ENCODE measurements at places on chromosomes 16 and 17. TPM values are rescaled to one million over a fixed set of nuclear protein-coding genes. Genes with fewer than 3 reads are reported as not detected.

GRCh38 chr17:52648995-52649394 is 490.5 kb upstream of the CA10 start:
- DNase-seq, result no peak

The TRPV3 gene
- polyA plus RNA-seq, result 1.3 TPM

The CD7 gene
- polyA plus RNA-seq, result 1.3 TPM

- no peak for DNase-seq
Measured at GRCh38 chr17:15490634-15491261, 23.3 kb upstream of the CDRT4 start.

The SMPD3 gene
- polyA plus RNA-seq, result 2.8 TPM

The KRT40 gene
- polyA plus RNA-seq, result not detected

DNA sequence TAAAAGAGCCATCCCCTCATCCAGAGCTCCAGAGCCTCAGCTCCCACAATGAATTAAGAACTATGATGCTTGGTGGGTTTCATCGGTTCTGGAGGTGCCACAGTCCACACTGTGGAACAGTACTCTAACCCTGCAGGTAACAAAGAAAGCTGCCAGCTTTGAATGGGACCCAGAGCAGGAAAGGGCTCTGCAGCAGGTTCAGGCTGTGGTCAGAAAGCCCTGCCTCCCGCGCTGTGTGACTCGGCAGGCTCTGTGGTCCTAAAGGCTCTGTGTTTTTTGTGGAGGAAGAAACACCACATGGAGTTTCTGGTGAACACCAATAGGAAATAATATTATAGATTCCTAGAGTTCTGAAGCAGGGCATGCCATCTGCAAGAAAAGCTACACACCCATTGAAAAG is 32.5 kb downstream of the MRPS23 start:
- DNase-seq, result no peak

GRCh38 chr17:15240644-15241043 is 24.5 kb downstream of the PMP22 start:
- no peak for DNase-seq

DNA sequence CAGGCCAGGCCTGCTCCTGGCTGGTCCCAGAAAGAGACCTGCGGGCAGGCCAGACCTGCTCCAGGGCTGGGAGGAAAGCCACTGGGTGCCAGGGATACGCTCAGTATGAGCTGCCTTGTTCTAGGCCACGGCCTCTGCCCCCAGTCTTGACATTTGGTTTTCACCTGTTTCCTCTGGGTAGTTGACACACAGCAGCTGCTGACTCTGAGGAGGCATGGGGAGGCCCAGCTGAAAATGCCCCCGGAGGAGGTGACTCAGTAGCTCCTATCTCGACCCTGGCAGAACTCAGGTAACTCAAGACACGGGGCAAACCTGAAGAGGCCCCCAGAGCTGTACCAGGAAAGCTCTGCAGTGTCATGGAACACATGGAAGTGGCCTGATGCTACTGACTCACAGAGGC is 13.9 kb upstream of the ADGRG1 start:
- DNase-seq, result no peak

GRCh38 chr17:38872027-38872511 is 2.2 kb downstream of the LASP1 start:
- peak; percentile 44 for DNase-seq

- peak; percentile 44 for DNase-seq
Measured at GRCh38 chr16:81432937-81433557, 11.6 kb upstream of the CMIP start.

The CDH8 gene
- polyA plus RNA-seq, result not detected

The NAGPA gene
- 33.4 TPM for polyA plus RNA-seq

The PRSS8 gene
- polyA plus RNA-seq, result not detected

The CCT6B gene
- polyA plus RNA-seq, result 0.82 TPM

The CCDC200 gene
- polyA plus RNA-seq, result 0.16 TPM

GRCh38 chr16:89023151-89023551 is 46.1 kb upstream of the CBFA2T3 start:
- no peak for DNase-seq

GRCh38 chr17:49438436-49439278 is 24.0 kb upstream of the PHB1 start:
- peak; percentile 35 for DNase-seq

DNA sequence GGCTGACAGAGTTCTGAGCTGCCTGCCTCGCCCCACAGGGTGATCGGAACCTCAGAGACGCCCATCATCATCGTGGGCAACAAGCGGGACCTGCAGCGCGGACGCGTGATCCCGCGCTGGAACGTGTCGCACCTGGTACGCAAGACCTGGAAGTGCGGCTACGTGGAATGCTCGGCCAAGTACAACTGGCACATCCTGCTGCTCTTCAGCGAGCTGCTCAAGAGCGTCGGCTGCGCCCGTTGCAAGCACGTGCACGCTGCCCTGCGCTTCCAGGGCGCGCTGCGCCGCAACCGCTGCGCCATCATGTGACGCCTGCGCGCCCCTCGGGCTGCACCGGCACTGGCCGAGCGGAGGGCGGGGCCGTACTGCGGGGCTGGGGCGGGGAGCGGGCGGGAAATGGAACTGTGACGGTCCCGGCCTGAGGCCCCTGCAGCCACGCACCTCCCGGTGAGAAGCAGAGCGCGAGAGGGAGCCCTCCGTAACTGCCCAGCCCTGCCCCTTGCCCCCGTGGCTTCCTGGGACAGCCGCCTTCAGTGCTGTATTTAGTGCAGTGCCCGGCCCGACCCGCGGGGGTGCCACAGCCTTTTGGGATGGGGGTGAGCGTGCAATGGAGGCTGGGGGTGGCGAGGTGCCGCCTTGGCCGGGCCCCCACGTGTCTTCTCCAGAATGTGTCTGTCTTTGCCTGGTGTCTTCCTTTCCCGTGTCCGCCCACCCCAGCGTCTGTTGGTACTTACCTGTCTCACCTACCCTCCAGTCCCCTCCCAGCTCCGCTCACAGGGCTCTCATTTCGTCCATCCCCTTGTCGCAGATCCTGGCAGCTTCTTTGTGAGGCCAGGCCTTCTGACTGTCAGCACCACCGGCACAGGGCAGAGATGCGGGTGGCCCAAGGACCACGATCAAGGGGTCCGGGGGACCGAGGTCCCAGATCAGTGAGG is 9.8 kb downstream of the RASL10B start:
- no peak for DNase-seq

The BAIAP3 gene
- 67.1 TPM for polyA plus RNA-seq

The SLC12A3 gene
- polyA plus RNA-seq, result 0.72 TPM

The CDH16 gene
- not detected for polyA plus RNA-seq

DNA sequence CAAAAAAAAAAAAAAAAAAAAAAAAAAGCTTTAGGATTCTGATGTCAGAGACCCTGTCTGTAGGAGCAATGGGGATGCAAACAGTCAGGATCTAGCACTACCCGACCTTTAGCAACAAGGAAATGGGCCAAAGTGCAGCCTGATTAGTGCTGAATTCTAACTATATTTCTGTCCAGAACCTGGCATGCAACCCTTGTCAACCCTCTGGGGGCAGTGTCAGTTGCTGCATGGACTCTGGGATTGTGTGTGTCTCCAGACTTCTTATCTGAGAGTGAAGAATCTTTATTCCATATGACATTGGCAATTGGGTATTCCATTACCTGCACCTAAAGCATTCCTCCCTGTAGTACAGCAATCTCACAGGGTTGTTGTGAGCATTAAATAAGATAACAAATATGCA is 120.3 kb upstream of the CRHR1 start:
- no peak for DNase-seq

The NXN gene
- 0.04 TPM for polyA plus RNA-seq

GRCh38 chr16:78310196-78310595 is 210.7 kb downstream of the WWOX start:
- DNase-seq, result no peak

GRCh38 chr17:47981462-47981861 is 10.5 kb downstream of the CDK5RAP3 start:
- no peak for DNase-seq

- no peak for DNase-seq
Measured at GRCh38 chr16:6695666-6696065, 637.0 kb upstream of the RBFOX1 start.

The MYOCD gene
- polyA plus RNA-seq, result not detected

The TEKT1 gene
- not detected for polyA plus RNA-seq

- DNase-seq, result peak; percentile 76
Measured at GRCh38 chr17:4978726-4979125, 8.7 kb downstream of the CAMTA2 start.

The HLF gene
- polyA plus RNA-seq, result 0.07 TPM

The NECAB2 gene
- polyA plus RNA-seq, result not detected

DNA sequence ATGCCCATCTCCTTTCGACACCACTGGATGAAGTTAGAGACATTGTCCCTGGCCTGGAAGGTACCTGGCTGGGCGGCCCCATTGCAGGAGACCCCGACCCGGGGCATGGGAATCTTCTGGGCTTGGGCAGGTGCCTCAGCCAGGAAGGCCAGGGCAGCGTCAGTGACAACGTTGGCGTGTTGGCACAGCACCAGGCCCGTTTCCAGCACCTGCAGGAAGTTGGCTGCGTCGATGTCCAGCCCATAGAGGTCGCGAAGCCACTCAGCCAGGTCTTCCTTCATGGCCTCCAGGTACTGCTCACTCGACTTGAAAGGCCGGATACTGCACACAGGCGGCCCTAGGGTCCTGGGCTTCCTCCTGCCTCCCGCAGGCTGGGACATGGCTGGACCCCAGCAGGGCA is 568 bp downstream of the GAS2L2 start:
- DNase-seq, result no peak

- DNase-seq, result peak; percentile 51
Measured at GRCh38 chr16:12458591-12459358, 344.9 kb downstream of the CPPED1 start.

DNA sequence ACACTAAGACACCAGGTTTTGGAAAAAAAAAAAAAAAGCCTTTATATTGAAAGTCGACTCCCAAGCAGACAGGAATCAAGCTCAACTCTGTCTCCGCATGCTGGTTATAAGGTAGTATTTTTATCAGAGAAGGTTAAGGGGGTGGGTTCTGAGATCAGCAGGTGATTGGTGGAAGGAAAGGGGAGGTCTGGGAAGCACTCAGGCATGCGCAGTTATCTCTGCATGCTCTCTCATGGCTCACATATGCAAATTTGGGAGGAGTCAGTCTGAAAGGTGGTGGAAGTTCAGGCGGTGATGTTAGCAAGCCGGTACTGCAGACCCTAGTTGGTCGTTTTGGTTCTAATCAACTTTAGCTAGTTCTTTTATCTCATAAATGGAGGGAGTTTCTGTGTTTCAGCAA is 357.6 kb upstream of the C16orf82 start:
- DNase-seq, result no peak

The SEC14L5 gene
- polyA plus RNA-seq, result not detected

- peak; percentile 15 for DNase-seq
Measured at GRCh38 chr17:48642843-48643696, 16.9 kb upstream of the HOXB9 start.

GRCh38 chr17:1725642-1726511 is 1.4 kb downstream of the WDR81 start:
- DNase-seq, result no peak

The PAQR4 gene
- 1.8 TPM for polyA plus RNA-seq

DNA sequence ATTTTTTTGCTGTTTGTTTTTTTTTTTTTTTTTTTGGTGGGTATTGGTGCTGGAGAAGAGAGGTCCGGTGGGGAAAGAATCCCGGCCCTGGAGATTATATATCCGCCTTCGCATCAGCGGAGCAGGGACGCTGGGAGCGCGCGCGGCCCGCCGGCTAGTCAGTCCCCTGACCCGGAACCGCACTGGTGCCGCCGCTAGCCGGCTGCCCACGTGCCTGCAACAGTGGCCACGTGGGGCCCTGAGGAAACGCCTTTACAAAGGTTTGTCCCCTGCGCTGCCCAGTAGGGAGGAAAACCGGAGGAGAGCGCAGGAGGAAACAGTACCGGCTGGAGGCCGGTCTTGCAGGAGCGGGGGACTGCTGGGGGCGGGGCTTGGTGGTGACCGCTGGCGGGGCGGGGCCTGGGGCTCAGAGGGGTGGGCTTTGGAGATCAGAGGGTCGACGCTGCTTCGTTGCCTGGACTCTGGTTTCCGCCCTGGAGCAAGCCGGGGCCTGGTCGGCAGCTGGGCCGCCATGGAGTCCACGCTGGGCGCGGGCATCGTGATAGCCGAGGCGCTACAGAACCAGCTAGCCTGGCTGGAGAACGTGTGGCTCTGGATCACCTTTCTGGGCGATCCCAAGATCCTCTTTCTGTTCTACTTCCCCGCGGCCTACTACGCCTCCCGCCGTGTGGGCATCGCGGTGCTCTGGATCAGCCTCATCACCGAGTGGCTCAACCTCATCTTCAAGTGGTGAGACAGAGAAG is at the start of gene G6PC3:
G6PC3 (plus strand) TSS at position 281 of the 743 bp plus-strand sequence; CDS start at position 512, 231 bp downstream.
- peak; percentile 85 for DNase-seq

GRCh38 chr17:31400481-31400950 is 9.0 kb downstream of the RAB11FIP4 start:
- no peak for DNase-seq

DNA sequence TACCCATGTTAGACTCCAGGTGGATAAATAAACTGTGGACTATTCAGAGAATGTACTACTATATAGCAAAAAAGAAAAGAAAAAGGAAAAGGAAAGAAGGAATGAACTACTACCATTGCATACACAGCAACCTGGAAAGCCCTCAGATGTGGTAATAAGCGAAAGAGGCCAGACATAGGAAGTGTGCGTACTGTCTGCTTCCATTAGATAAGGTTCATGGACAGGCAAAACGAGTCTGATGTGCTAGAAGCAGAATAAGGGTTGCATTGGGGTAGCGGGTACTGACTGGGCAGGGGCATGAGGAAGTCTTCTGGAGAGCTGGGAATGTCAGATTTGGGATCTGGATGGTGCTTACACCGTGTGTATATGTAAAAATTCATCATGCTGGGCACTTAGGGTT is 21.8 kb downstream of the CLEC16A start:
- DNase-seq, result no peak

- no peak for DNase-seq
Measured at GRCh38 chr17:55446581-55447205, 25.1 kb upstream of the MMD start.

GRCh38 chr16:79598348-79599181 is 2.0 kb downstream of the MAF start:
- peak; percentile 56 for DNase-seq

The HOXB5 gene
- polyA plus RNA-seq, result not detected

The SLC22A31 gene
- 0.09 TPM for polyA plus RNA-seq

DNA sequence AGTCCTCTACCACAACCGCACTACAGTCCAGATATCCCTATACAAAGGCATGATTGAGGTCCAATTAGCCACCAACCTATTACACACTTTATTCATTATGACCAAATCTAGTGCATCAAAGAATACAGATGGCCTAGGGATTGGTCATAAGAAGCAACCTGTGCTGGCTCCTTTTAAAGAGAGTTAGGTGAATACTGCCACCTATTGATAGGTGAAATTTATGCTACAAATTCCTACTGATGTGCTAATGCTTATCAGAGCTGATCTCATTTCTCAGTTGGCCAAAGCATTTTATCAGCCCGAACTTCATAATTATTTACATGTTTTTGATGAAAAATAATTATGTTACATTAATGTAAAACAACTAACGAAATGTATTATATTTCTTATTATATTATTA is 166.3 kb downstream of the ANKFN1 start:
- DNase-seq, result no peak

DNA sequence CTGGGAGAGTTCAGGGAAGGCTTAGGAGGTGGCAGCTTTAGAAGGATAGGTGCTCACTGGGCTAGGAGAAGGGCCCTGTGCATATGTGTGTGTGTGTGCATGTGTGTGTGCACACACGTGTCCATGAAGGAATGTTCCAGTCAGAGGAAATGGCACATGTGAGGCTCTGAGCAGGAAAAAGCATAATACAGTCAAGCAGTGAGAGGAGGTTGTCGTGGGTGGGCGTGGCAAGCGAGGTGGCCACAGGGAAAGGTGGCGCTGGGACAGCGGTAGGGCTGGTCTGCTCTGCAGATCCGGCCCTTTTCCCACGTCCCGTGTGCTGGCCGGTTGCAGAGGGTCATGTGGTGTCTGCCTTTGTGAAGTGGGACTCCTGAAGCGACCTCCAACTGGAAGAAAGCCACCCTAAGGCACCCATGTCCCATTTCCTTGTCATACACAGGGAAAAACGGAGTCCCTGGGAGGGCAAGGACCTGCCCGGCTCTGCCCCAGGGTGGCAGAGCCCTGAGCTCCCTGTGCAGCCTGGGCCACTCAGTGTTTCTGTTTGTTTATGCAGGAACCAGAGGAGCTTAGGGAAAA is 40.1 kb downstream of the NT5M start:
- no peak for DNase-seq
